ENCODE measurements at places on chromosomes 7 and 10.

GRCh38 chr10:61284222-61284890 lies 168.8 kb downstream of the TMEM26 start:
- DNase-seq = no peak

- no peak for DNase-seq
Observed at GRCh38 chr10:5930272-5930671, 40.2 kb downstream of the FBH1 start.

DNA sequence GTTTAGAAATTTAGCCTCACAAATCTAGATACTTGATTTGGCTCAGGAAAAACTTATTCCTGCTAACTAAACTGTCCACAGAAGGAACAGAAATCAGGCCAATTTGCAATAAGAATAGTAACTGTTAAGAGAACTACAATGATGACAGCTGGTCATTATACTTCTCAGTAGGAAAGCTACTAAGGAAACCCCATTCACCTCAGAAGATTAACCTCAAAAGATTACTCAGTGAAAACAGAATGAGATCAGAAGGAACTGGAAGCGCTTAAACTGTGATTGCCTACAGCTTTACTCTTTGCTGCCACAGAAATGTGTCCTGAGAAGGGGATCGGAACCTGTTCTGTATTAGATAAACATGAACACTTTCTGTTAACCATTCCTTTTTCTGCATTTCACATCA lies 24.3 kb upstream of the DNAJB12 start:
- no peak for DNase-seq

- DNase-seq = no peak
Observed at GRCh38 chr7:138934861-138935260, 46.3 kb downstream of the KIAA1549 start.

DNA sequence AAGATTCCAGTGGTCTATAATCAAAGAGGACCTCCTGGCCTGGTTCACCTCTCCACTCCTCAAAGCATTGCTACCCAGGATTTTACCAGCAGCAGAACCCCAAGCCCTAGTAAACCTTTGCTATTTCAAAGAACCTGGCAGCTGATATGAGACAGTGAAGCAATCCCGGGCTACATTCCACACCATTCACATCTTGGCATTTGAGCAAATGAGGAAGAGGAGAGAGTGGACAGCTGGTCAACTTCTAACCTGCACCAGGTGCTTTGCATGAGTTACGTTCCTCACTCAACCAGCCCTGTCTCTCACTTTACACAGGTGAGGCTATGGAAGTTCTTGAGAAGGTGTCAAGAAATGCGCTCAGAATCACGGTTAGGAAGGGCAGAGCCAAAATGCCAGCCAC lies 1.1 kb downstream of the CCDC3 start:
- DNase-seq = no peak

- DNase-seq = no peak
Observed at GRCh38 chr7:68564306-68565135, 1033.8 kb upstream of the AUTS2 start.

DNA sequence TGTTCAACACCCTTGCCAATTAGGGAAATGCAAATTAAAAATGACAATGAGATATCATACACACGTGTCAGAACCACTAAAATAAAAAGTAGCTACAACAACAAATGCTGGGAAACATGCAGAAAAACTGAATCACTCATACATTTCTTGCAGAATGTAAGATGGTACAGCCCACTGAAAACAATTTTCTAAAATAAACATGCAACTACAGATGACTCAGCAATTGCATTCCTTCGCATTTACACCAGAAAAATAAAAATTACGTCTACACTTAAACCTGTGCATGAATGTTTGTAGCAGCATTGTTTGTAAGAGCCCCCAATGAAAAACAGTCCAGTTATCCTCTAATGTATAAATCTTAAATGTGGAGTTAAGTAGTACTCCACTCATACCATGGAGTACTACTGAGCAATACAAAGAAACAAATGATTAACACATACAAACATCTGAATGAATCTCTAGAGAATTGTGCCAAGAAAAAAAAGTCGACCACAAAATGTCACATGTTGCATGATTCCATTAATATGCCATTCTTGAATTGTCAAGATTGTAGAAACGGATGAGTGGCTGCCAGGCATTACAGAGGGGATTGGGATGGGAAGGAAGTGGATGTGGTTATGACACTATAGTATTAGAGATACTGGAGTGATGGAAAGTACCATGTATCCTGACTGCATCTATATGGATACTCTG lies 134.6 kb upstream of the NPSR1 start:
- DNase-seq = no peak

DNA sequence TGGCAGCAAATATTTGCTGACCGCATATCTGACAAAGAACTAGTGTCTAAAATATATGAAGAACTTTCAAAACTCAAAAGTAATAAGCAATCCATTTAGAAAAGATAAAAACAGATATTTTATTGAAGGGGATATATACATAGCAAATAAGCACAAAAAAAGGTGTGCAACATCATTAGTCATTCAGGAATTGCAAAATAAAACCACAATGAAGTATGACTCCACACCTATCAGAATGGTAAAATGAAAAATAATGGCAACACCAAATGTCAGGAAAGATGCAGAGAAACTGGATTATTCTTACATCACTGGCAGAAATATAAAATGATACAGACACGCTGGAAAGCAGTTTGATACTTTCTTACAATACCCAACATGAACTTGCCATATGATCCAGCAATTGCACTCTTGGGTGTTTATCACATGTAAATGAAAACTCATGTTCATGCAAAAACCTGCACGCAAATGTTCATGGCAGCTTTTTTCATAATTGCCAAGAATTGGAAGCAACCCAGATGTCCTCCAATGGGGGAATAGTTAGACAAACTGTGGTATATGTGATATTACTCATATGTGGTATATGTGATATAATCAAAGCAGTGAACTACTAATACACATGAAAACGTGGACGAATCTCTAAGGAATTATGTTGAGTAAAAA lies 645.5 kb downstream of the GRID1 start:
- no peak for DNase-seq

GRCh38 chr7:11188529-11189310 lies 215.0 kb downstream of the PHF14 start:
- DNase-seq = no peak

DNA sequence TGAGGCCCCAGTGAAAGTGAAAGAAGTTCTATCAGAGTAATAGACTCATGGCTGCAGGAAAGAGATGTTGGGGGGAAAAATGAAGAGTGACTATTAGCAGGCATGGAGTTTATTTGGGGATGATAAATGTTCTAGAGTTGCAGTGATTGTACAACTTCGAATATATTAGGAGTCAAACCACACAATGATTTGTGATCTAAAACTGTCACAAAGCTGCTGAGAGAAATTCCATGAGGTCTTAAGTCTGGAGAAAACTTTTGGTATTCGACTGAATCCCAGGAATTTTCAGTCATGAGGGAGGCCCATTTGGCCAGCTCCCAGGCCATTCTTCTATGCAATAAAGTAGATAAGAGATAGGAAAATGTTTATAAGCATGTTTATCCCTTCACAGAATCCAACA lies 55.9 kb upstream of the UNC5B start:
- no peak for DNase-seq

GRCh38 chr10:62352356-62352970 lies 21.7 kb upstream of the ZNF365 start:
- no peak for DNase-seq

GRCh38 chr10:21495752-21496342 lies 29.6 kb downstream of the SKIDA1 start:
- DNase-seq = peak; percentile 89

GRCh38 chr10:71756311-71757191 lies 16.8 kb downstream of the VSIR start:
- no peak for DNase-seq
